ENCODE measurements at places on chromosomes 3 and 15.

DNA sequence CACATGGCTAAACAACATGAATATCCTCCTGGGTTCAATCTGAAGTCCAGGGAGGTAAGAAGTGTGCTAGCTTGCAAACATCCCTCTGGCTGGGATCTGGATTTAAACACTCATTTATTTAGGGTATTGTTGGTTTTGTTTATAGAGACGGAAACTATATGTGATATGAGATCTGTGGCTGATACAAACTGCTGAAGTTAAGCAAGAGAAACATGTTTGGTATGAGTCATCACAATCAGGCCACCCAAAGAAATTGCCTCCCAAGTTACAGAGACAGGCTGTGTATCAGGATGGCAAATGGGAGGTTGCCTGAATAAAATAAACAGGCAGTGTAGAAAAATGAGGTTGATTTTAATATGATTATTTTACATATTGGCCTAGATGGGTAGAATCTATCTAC, 562.1 kb downstream of the IGSF11 start:
- no peak for DNase-seq

GRCh38 chr3:32410367-32411246, 19.0 kb downstream of the CMTM7 start:
- DNase-seq: no peak

GRCh38 chr3:119302697-119303551, 8.7 kb downstream of the ARHGAP31 start:
- DNase-seq: no peak

DNA sequence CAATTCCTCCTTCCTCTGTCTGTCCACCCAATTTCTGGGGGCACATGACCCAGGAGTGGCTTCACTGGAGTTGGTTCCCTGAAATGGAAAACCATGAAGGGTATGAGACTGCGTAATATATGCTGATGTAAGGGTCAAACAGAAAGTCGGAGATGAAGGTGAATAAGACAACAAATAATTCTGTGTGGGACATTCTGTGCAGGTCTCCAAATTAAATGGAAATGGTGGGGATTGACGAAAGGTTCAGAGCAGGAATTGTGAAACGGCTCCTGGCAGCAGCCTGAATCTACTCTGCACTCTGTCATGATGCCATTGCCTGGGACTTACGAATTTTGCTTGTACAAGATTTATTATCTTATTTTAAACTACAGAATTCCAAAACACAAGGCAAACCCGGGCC, 174.8 kb upstream of the RORA start:
- no peak for DNase-seq

GRCh38 chr3:169529013-169529412, 134.5 kb downstream of the MECOM start:
- no peak for DNase-seq

DNA sequence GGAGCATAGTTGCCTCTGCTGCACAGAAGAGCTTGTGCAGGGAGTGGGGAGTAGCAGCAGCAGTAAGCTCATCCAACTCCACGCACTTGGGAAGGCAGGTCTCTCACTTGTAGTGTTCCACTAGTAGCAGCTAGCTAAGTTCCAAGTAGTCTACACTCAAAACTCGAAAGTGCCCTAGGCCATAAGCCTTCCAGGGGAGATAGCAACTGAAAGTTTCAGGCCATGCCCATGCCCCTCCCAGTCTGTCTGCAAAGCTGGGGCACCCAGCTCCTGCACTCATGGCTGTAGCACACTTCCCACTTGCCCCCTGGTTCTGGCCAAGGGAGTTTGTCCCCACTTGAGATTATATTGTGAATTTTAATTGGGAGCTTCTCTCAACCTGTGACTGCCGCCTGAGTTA, 57.5 kb downstream of the MFSD1 start:
- DNase-seq: no peak

DNA sequence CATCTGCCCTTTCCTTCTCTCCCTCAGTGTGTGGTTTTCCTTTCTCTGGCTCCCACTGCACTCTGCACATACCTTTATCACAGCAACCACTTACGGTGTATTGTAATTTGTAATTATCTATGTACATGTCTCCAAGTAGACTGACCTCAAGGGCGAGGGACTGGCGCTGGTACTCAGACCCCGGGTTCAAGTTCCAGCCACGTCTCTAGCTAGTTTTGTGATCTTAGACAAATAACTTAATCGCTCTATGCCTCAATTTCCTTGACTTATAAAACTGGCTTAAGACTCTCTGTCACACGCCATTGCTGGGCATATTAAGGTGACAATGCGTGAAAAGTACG, 607 bp upstream of the SENP2 start:
- DNase-seq: no peak

- no peak for DNase-seq
Observed at GRCh38 chr3:40524222-40524567, 565 bp upstream of the ZNF621 start.

- no peak for DNase-seq
Observed at GRCh38 chr3:169886671-169887070, 16.9 kb upstream of the LRRC31 start.

DNA sequence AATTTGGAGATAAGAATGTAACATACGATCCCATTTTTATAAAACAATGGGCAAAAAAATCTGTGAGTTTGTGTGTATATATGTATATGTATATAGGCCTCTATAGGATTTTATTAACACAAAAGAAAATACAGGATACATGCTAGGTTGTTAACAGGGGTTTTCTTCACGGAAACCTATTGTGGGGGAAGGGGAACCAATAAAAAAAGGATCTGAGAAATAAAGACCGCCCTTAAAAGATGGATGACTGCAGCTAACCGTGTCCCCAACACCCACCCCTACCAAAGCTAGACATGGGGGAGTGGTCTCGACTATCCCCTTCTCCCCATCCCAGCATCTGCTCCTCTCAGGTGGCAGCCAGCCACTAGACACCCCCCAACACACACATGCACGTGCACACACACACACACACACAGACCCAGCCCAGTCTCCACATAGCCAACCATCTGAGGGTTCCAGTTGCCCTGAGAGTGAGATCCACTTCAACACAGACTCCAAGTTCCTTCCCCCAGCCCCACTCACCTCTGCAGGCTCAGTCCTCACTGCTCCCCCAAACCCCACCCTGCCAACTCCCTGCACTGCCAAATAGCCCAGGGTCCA, 132.9 kb downstream of the TPRA1 start:
- DNase-seq: no peak

- DNase-seq: no peak
Observed at GRCh38 chr15:61115241-61115640, 113.9 kb downstream of the RORA start.

GRCh38 chr3:136835813-136836510, 17.0 kb downstream of the SLC35G2 start:
- no peak for DNase-seq

- DNase-seq: no peak
Observed at GRCh38 chr3:162765524-162765923, 1268.9 kb downstream of the OTOL1 start.

DNA sequence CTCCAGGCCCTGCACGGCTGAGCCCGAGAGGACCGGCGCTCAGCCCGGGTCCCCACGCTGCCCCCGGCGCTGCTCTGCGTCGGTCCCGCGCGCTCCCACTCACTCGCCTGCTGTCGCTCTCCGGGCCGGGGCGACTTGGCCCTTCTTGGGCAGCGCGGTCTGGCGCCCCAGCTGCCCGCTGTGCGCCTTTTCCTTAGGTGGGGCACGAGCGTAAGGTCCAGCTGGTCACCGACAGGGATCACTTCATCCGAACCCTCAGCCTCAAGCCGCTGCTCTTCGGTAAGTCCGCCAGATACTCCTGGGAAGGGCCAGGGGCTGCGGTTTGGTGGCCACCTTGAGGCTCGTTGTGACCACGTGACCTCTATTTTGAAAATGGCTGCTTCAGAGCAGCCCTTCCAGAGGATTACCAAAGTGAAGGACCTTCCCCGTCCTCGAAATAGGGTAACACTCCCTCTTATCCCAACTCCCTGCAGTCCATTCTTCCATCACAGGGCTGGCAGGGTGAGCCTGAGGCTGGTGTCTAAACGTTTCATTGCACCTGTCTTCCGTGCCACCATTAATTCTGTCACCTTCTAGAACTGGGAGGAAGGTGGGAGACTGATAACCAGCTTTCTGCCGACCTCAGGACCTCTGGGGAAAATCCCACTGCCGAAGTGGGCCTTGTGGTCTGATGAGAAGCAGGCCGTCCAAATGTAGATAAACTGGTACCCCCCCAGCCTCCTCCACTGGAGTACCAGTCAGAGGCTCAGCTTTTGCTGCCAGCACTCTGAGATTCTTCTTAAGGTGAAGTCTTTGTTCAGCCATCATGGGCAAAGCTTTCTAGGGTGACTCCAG, 812 bp downstream of the P4HTM start:
- DNase-seq: no peak

DNA sequence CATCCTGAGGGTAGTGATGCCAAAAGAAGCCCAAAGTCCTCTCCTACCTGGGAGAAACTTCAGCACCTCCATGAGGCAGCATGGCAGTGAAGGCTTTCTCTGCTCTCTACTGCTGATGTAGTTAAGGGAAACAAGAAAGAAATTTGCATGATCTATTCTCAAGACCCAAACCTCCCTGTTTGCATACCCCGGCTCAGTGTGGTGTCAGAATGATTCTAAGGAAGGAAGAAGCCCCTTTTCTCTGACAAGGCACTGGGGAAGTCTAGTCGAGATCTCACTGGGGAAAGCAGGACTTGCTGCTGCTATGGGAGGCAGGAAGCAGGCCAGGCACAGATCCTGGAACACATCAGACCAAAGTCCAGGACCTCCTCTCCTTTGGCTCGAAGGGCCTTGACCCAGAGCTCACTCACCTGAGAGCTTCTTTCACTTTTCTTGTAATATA, 89.4 kb upstream of the ICE2 start:
- no peak for DNase-seq

GRCh38 chr15:46304321-46304720, 669.5 kb downstream of the SQOR start:
- peak; percentile 55 for DNase-seq

- peak; percentile 3 for DNase-seq
Observed at GRCh38 chr15:41746802-41747201, 27.5 kb upstream of the MAPKBP1 start.

DNA sequence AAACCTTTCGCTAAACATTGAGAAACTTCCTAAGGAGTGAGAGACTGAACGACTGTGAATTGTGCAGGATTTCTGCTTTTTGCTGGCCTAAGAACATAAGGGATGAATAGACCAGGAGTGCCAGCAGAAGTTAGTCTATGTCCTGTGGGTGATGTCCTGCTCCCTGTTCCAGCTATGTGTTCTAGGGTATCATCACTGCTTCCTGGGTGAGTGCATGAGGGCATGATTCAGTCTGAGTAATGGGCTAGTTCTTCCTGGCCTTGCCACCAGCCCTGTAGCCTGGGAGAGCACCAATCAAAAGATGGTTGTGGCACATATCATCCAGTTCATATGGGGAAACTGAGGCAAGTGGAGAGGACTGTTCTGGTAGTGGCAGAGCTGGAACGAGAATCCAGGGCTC, 153.9 kb upstream of the TPM1 start:
- DNase-seq: no peak

GRCh38 chr3:100082714-100083113, 31.6 kb downstream of the FILIP1L start:
- no peak for DNase-seq

GRCh38 chr15:66617137-66618090, 51.6 kb upstream of the LCTL start:
- no peak for DNase-seq

- no peak for DNase-seq
Observed at GRCh38 chr3:9012521-9012920, 49.2 kb upstream of the RAD18 start.
